ENCODE measurements at places on chromosomes 12 and 14. TPM values are rescaled to one million over a fixed set of nuclear protein-coding genes. Genes with fewer than 3 reads are reported as not detected.

DNA sequence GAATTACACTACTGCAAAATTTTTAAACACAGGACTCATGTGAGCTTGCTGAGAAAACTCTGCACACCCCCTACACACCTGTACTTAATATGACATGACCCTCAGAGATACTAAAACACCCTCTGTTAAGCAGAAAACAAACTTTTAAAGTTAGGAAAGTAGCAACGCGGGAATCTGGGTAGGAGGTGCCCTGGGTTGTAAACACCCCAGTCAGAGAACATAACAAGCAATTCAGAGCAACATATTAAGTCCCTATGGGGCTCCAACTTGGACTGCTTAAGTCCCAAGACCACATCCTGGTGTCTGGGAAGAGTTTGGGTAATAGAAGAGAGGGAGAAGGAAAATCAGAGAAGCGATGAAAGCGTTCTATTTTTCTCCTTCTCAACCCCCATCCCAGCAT, 1.2 kb downstream of the ATF7 start:
- DNase-seq: no peak

Gene ANO2
- total RNA-seq: 7.8 TPM

DNA sequence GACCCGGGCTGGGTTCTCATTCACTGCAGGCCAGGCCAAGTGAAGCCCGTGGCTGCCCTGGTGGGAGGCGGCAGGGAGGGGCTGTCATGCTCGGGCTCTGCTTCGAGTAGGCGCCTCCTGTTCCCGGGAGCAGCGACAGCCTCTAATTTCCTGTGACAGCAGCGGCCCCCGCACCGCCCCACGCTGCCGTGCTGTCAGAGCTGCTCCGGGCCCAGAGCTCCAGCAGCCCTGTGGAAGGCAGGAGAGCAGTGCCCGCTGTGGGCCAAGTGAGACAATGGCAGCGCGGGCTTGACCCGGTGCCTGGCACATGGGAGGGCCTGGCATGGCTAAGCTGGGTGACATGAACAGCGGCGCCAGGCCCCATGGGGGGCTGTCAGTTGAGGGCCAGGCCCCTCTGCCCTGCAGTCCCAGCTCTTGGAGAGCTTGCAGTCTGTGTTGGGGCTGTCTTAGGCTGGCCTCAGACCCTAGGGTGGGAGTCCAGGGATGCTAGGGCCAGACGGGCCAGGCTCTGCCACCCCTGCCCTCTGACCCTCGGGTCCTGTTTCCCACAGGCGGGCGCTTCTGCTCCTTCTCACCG, 5.1 kb downstream of the TRMT61A start:
- DNase-seq: no peak

Gene RASAL1
- total RNA-seq: 8.1 TPM

DNA sequence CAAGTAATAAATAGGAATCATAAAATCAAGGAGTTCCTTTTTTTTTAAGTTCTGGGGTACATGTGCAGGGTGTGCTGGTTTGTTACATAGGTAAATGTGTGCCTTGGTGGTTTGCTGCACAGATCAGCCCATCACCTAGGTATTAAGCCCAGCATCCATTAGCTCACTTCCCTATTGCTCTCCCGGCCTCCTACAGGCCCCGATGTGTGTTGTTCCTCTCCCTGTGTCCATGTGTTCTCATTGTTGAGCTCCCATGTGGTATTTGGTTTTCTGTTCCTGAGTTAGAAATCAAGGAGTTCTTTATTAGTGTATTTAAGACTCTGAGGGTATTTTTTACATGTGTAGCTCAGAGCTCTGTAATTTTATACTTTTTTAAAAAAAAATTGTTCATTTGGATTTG, 86.0 kb downstream of the SCFD1 start:
- DNase-seq: no peak

Gene KLHDC1
- 10.1 TPM for total RNA-seq

Gene CLEC14A
- 15.0 TPM for total RNA-seq

GRCh38 chr14:96699666-96700065, 97.5 kb upstream of the VRK1 start:
- DNase-seq: no peak

- DNase-seq: peak; percentile 77
These were observed 141.0 kb downstream of the SLC16A7 start for GRCh38 chr12:59736786-59737185.

Gene TMEM117
- total RNA-seq: 21.5 TPM

GRCh38 chr12:124441443-124442194, 125.8 kb downstream of the NCOR2 start:
- no peak for DNase-seq

DNA sequence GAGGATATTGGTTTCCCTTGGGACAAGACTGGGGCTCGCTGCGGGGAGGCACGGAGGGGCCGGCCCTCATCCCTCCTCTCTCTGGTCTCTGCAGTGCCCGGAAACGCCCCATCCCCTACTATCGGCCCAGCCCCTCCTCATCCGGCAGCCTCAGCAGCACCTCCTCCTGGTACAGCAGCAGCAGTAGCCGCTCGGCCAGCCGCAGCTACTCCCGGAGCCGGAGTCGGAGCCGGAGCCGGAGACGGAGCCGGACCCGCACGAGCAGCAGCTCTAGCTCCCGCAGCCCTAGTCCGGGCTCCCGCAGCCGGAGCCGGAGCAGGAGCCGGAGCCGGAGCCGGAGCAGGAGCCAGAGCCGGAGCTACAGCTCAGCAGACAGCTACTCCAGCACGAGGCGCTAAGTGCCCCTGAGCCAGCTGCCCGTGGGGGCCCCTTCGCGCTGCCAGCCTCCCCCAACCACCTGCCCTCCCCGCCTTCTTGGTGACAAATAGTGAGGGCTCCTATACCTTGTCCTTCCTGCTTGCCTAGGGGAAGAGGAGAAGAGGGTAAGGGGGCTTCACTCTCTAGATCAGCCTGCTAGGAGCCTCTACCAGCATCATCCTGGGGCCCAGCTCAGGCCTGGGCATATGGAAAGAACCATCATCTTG, 22.2 kb upstream of the HSPB8 start:
- DNase-seq: no peak

DNA sequence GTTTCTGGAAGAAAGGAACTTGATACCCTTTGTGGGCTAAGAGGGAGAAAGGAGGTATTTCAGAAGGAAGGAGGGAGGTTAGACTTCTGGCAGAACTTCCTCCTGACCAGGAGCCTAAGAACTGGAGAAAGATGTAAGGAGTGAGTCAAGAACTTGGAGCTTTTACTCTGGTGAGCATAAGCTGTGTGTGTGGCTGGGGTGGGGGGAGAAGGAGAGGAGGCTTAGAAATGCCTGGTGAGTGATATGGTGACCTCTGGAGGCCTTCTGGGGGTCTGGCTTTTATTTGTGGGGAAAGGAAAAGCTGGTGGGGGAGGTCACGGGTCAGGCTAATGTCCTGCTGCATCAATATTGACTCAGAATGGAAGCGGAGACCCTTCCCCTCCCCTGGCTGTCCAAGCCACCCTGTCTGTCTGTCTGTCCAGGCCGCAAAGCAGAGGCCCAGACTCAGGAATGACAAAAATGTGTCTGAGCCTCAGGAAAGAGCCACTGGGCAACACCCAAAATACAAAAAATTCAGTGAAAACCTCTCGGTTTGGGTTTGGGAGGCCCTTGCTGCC, 4.8 kb downstream of the LRP1 start:
- no peak for DNase-seq

DNA sequence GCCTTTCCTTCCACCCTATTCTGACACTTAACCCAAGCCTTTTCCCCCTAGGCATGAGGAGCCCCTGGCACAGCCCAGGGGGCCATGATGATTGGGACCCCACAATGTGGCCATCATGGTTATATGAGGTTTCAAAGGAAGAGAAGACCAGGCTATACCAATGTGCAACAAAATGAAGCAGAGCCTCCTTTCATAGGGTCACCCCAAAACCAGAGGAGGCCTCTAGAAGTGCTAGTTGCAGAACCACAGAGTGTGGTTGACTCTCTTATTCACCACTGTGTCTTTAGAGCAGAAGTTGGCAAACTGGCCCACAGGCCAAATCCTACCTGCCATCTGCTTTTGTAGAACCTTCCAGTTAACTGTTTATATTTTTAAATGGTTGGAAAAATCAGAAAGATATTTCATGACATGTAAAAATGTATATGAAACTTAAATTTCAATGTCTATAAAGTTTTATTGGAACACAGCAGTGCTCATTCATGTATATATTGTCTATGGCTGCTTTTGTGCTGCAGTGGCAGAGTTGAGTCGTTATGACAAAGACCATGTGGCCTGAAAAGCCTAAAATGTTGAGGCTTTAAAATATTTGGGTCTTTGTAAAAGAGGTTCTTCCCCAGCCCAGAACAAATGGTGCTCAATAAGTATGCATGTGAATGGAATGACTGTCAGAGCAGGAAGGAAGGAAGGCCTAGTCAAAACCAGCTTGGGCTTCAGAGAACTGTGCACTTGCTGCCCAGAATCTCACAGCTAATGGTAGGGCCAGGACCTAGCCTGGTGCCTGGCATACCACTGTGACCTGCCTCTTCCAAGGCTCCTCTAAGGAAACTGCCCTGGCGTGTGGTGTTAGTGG, 49.2 kb downstream of the SUSD6 start:
- no peak for DNase-seq

- DNase-seq: no peak
These were observed 34.9 kb downstream of the PALS1 start for GRCh38 chr14:67276131-67276530.

DNA sequence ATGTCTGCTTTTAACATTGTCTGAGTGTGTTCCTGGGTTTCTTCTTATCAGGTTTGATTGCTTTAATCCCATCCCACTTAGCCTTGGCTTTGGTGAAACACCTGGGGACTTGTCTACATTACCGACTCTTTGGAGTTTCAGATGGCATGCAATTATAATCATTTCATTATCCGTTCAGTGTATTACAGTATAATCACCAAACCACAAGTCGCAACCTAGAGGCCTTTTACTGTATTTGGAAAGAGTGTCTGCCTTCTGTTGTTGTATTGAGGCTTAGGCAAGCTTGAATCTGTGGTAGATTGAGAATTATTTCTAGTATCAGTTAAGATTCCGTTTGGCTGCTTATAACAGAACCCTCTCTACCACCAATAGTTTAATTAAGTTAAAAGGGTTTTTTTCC, 103.9 kb downstream of the TGFB3 start:
- no peak for DNase-seq

Gene GLI1
- 7.2 TPM for total RNA-seq

- DNase-seq: no peak
These were observed 1.3 kb downstream of the KRT78 start for GRCh38 chr12:52847335-52848102.
